Inflammatory macrophage treated with lipopolysaccharide for 4 hours (primary cell): ENCODE measurements at places on chromosomes 2 and 18.

GRCh38 chr2:102033031-102033749 lies 41.4 kb downstream of the IL1R2 start:
- peak; percentile 82 for DNase-seq

- DNase-seq: no peak
Measured at GRCh38 chr2:45002686-45003085, 6.6 kb downstream of the SIX2 start.

DNA sequence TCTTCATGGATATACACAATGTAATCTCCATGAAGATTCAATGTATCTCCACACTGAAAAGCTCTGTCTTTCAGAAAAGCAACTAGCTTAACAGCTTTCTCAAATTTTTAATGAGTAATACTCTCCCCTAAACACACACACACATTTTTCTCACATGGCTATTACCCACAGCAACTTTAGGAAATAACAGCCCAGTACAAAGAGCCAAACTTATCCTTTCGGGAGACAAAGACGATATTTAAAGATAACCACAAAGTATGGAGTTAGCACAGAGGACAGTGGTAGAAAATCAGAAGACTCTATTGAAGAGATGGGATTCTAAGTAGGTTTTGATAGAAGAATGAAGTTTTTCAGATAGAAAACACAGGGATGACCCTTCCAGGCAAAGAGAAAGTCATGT lies 394.9 kb upstream of the TRIB2 start:
- no peak for DNase-seq

GRCh38 chr18:7523772-7524171 lies 43.3 kb upstream of the PTPRM start:
- DNase-seq: no peak

GRCh38 chr2:189549449-189549832 lies 31.1 kb downstream of the SLC40A1 start:
- no peak for DNase-seq

DNA sequence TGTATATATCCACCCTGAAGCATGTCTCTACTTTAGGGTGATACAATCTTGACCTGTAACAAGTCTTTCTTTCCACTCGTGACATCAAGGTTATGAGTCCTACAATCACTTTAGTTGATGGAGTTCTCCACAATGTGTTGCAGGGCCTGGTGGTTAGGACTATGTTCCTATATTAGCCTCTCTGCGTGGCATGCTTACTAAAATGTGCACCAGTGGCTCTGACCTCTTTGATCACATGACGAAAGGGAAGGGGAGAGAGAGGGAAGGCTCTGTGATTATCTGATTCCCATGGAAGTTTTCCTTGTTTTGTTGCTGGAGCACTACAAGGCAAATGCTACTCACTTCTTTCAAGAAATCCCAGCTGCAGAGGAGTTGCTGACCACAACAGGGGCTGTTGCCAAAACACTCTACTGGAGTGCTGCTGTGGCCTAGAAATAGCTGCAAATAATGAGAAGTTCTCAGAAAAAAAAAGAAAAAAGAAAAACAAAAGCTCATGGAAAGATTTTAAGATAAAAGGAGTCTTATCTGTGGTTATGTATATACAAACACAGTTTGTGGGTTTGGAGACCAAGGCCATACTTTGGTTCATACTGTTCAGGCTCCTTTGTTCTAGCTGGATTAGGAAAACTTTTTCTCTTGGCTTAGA lies 272.8 kb upstream of the MMADHC start:
- no peak for DNase-seq

DNA sequence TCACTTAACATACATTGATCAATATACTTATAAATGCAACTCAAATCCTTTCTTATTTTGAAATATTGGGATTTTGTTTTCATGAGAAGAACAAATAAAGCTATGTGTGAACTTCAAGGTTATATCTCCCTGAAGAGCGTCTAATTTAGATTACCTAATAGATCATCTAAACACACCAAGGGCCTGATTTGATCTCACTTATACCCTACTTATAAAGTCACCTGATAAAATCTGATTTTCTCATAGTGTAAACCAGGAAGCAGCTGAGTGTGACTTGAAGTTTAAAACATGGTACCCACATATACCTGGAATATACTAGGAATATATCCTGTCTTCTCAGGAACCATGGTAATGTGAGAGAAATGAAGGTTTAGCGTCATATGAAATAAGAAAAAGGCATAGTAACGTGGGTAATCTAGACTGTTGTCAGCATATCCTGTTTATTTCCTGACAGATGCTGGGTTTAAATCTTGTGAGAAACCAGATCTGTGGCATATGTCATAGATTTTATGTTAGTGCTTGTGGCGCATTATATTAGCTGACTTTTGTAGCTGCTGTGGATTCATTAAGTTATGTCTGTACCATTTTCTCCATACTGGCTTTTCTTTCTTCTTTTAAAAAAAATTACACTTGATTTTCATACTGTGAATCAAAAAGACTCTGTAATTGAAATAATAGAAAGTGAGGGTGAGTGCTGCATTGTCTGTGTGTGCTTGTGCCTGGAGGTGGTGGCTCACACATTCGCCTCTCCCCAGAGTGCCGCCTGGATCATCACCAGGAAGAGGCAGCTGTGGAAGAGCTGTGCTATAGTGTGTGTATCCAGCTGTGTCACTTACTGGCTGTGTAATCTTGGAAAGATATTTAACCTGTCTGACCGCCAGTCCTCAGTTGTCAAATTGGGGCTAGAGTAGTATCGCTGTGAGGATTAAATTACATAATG lies 164.0 kb downstream of the MYO3B start:
- no peak for DNase-seq

DNA sequence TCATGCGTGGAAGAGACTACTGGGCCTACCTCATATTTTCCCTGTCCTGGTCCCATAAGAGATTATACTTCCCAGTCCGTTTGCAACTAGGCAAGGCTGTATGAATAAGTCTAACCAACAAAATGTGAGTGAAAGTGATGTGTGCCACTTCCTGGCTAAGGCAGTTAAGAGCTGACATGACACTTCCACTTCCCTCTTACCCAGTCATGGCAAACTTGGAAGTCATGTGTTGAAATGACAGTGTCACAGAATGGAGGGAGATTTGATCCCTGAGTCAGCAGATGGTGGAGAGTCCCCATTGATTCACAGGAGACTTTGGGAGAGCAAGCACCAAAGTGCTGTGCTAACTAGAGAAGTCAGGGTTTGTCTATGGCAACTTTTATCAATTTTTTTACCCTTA lies 36.4 kb downstream of the TACR1 start:
- DNase-seq: peak; percentile 93

DNA sequence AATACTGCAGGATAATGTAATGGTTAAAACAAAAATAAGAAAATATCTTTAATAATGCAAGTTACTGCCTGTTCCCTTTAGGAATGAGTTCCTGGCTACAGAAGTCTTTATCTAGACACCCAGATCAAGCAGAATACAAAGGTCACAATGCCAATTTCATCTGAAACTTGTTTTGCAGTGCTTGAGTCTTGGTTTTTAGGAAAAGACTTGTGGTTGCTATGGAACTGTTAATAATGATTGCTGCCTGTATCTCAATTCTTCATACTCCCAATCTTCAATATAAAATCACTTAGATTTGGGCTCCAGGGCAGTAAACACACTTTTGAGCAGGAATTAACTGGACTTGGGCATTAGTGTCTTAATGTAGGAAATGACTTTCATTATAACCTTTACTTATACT lies 14.2 kb downstream of the CAVIN2 start:
- no peak for DNase-seq

DNA sequence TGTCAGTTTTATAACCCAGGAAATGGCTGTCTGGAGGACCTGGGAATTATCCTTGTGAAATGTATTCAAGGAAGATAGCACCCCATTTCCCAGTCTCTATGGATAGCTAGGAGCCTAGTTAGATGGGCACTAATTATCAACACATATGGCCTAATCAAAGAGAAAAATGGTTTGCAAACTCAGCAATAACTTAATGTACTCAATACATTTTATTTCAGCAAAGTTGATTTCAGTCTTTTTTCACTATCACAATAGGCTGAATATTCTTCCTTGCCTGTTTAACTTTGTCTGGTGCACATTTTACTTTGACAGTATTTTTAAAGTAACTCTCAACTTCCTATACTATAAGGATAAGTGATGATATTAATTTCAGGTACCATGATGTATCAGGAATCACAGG lies 756.3 kb downstream of the CCDC85A start:
- DNase-seq: no peak

DNA sequence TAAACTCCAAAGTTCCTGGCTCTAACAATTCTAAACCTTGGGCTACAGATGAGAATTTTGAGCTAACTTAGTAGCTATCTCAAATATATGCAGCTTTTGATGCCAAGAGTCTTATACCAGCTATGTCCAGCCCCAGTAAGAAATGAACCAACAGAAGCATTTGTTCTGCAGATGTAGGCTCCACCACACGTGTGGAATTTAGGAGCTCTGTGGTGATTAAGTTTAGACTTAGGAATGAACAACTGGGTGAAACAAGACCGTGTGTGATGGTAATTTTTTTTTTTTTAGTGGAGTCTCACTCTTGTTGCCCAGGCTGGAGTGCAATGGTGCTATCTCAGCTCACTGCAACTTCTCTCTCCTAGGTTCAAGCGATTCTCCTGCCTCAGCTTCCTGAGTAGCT lies 179.7 kb downstream of the ANKRD30B start:
- DNase-seq: no peak

GRCh38 chr2:148922776-148923475 lies 47.9 kb downstream of the KIF5C start:
- no peak for DNase-seq

DNA sequence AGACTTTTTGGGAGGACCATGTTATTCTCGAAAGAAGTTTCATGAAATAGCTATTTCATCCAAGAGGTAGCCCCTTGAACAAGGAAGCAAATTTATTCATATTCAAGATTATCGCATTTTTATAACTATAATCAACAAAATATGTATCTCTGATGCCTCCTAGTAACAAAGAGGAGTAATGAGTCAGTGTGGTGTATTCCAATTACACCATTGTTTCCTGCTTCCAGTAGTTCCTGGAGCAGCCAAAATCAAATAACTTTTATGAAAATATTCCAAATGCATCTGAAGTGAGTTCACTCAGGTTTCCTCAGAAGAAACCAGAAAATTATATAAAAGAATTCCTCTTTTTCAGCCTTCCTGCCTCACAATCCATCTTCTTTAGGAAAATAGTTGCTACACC lies 43.0 kb downstream of the ANKRD36B start:
- no peak for DNase-seq

DNA sequence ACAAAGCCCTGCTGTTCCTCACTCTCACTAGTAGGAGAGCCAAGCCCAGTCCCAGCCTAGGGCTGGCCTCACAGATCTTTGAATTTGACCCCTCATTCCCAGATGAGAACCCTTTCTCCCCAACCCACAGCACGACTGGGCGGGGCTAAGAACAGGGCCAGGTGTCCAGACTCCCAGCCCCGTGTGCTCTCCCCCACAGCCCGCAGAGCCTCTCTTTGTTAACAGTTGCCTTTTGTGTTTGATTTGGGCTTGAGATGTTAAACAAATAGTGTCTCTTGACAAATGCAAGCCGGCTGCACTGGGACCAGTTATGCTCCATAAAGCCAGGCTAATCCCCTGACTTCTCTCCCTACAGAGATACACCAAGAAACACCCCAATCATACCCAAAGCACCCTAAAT lies 4.7 kb upstream of the KCNK3 start:
- DNase-seq: no peak

DNA sequence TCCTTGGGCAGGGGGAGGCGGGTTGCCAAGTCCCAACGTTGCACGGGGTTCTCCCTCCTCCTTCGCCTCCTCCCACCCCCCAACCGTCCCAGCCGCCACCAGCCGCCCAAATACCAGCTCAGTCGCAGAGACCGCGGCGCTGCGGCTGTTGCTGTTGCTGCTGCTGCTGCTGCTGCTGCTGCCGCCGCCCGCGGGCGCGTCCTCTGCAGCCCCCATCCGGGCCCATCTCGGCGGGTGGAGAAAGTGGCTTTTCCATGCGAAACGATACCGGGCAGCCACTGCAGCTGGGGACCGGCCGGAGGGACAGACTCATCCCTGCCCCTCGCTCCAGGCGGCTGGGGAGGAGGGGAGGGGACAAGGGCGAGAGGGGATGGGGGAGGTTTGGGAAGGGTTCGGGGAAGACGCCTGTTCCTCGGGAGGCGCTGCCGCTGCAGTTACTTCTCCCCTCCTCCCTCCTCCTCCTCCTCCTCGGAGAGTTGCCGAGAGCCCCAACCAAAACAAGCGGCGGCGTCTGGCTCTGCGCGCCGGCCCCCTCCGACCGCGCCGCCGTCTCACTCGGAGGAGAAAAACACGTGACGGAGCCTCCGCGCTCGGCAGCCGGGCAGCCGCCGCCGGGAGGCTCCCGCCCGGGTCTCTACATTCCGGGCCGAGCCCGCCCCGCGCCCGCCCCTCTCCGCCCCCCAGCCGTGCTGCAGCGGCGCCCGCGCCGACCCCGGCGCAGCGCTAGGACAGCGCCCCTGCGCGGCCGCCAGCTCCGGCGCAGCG lies at the start of gene IRS1:
TSS of gene IRS1 (minus strand) at position 610 of the 765 bp plus-strand sequence. CDS start 1,082 bp downstream, outside the sequence.
- DNase-seq: no peak

GRCh38 chr2:162014751-162015150 lies 59.3 kb downstream of the DPP4 start:
- DNase-seq: peak; percentile 64

GRCh38 chr2:29372185-29372584 lies 257.0 kb downstream of the CLIP4 start:
- DNase-seq: no peak

- no peak for DNase-seq
Measured at GRCh38 chr2:190553254-190553653, 18.7 kb upstream of the NEMP2 start.

DNA sequence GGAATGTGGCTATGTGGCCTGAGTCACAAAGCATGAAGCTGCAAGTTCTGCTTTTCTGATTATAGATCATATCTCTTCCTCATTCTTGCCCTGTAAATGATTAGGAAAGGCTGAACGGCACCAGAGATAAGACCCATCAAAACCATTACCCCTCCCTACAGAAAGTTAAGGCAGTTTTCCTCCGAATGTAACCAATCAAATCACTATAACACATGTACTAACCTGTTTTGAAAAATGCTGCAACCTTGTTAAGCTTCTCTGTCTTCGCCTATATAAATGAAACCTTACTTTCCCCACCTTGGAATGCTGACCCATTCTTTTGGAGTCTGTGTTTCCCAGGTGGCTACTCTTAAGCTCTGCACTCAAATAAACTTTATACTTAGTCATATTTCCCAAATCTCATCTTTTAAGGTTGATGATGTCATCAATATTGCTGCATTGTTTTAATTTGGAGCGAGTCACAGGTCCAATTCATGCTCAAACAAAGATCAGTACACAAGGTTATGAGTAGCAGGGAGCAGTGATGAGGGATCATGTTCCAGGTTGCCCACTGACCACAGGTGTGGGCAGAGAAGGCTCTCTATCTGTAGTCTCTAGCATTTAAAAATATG lies 662.3 kb downstream of the IRS1 start:
- peak; percentile 66 for DNase-seq

- DNase-seq: no peak
Measured at GRCh38 chr2:48315896-48316194, 214.1 kb upstream of the STON1 start.

DNA sequence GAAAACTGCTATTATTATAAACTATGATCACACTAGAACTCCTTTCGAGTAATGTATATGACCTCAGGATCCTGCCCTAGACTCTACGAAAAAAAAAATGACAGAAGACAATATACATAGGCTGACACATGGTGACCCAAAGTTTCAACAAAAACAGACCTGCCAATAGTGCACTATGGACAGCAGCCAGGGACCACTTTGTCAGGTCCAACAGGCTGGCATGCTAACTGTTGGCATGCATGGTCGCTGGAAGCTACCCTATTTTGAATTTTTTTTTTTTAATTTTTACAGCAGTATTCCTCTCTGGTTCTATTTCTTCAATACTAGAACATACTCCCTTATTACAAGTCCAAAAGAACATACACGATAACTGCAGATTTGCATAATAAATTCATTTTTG lies 38.1 kb downstream of the REV1 start:
- DNase-seq: no peak
